Breast epithelium (tissue), 4 donors: ENCODE measurements at places on chromosomes 4 and X.

DNA sequence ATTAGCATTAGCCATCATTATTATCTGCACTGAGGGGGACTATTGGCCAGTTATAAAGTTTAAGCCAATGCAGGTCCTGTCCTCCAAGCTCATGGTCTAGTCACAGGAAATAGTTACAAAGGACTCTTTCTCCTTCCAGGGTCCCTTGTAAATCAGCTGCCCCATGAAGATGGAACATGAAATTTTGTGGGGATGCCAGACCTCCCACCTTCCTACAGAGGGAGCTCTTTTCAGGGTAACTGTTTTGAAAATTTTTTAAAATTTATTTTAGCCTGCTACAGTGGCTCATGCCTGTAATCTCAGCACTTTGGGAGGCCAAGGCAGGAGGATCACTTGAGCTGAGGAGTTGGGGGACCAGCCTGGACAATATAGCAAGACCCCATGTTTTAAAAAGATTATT, 124.4 kb upstream of the SLC34A2 start:
- no peak for DNase-seq

DNA sequence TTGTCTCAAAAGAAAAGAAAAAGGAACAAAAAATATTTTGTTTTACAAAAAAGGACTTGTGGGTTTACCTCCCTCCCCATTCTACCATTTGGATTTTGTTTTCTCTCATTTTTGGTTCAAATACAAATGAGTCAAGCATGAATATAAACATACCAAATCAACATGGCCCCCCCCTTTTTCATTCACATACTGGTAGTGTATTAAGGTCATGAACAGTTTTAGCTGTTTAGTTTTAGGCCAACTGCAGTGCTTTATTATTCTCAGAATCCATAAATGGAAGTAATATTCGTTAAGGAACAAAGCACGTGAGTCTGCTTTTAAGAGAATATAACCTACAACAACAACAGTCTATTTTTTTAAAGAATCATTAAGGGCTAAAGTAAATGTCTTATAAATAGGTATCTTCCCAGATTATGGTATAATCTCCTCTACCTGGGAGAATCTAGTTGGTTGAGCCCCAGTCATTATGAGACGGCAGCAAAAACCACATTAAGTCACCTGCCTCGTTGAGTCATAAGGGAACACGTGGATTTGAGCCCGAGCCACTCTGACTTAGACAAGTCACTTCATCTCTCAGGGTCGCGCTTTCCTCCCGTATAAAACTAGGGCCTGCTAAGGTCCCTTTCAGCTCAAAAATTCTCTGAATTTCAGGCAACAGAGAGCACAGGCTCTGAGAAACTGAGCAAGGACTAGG, 26.7 kb downstream of the BCLAF3 start:
- DNase-seq: no peak

DNA sequence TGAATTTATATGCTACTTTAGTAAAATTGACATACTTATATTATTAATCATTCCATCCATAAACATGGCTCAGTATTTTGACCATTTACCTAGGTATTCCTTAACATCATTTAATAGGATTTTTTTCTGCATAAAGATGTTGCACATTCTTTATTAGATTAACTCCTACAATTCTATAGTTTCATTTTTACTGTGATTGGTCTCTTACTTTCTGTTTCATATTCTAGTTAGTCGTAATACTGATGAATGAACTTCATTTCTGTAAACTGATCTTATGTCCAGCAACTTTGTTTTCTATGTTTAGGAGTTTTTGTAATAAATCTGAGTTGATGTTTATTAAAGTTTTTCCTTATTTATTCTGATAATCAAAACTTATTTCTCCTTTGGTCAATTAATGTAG, 278.2 kb upstream of the CXXC4 start:
- DNase-seq: no peak

DNA sequence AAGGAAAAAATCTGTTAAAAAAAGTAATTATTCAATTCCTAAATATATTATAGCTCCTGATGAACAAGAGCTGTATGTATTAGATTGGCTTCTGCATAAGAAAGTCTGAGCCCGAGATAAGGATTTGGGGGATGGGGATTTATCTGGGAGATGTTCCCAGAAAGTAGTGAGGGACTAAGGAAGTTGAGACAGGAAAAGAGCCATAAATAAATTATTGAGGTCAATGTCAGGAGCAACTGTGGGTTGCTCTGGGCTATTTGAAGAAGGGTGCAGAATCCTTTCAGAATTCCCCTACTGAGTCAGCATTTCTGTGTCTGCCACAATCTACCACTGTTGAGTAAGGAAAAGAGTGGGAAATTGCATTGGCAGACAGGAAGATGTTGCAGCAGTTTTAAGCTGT, 3.1 kb upstream of the TDO2 start:
- no peak for DNase-seq

GRCh38 chrX:10628906-10629305, 8.5 kb upstream of the MID1 start:
- DNase-seq: no peak

DNA sequence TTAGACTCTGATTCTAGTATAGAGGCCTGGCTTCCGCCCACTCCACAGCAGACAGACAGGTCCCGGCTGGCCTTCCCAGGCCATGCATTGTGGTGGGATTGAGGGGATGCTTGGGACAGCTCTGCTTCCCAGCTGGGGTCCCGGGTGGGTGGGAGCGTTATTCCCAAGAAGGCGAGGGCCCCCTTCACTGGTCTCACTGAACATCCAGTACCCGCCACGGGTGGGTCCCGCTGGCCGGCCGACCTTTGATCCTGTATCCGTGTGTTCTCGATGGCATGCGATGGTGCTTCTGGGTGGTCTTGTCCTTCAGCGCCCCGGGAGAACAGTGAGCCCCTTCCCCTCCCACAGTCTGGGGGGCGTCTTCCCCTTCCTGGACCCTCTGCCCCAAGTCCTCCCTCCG, 231.4 kb downstream of the AFAP1 start:
- DNase-seq: no peak

- DNase-seq: no peak
Observed at GRCh38 chr4:23853986-23854660, 35.7 kb downstream of the PPARGC1A start.

DNA sequence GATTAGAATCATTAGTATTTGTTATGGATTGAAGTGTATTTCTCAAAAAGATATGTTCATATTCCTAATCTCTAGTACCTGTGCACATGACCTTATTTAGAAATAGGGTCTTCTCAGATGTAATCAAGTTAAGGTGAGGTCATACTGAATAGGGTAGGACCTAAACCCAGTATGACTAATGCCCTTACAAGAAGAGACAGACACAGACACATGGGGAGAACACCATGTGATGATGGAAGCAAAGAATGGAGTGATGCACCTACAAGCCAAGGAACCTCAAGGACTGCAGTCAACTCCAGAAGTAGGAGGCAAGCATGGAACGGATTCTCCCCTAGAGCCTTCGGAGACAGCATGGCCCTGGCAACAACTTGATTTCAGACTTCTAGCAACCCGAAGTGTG, 31.4 kb downstream of the OTUD4 start:
- DNase-seq: no peak

DNA sequence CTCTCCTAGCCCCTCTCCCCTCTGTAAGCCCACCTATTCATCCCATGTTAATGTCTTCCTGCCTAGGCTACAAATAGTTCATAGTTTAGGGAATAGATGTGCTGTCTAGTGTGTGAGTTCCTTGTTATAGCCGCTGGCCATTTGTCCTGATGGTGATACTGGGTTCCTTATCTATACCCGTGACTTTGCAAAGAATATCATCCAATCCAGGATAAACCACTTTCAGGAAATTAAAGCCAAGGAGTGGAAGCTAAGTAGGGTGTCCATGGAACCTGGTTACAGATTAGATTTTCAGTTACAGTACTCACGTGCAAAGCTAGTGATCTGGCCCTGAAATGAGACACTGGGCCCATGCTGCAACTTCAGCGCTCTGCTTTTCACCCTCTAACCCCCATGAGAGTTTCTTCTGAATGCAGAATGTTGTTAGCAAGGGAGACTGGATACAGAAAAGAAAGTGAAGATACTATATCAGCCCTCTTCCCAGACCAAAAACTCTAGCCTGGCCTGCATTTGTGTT, 111.4 kb downstream of the TMEM164 start:
- no peak for DNase-seq

- DNase-seq: no peak
Observed at GRCh38 chrX:72346302-72346949, 40.7 kb upstream of the CITED1 start.

DNA sequence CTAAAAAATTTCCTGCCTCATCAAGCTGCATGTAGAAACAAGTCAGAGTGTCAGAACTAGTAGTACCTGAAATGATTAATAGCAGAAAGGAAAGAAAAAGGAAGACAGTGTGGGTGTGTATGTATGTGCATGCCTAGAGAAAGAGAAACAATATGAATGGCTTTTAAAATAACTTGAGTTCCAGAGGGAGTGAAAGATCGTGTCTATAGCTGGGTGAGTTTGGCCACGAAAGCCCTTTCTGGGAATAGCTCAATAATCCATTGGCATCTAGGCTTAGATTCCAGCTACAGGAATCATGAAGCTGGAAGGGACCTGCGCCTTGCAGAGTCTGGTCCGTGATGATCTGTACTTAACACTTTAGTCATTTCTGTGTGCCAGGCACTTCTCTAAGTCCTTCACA, 195.6 kb downstream of the RAPGEF2 start:
- no peak for DNase-seq

DNA sequence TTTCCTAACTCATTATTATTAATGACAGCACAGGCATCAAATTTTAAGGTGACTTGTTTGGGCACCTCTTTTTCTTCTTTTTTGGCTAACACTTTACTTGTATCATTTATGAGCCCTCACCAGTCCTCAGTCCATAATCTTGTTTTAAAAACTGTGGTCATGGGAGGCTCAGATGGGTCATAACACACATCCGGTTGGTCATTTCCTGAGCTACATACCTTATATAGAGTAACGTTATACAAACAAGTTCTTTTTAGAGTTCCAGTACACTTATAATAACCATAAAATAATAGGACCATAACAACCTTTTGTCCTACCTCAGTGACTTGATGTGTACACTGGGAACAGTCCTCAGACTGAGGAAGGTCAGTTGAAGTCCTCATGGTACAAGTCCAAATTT, 21.1 kb upstream of the PLS3 start:
- DNase-seq: no peak

GRCh38 chr4:125313989-125314667, 627 bp upstream of the FAT4 start:
- DNase-seq: no peak

DNA sequence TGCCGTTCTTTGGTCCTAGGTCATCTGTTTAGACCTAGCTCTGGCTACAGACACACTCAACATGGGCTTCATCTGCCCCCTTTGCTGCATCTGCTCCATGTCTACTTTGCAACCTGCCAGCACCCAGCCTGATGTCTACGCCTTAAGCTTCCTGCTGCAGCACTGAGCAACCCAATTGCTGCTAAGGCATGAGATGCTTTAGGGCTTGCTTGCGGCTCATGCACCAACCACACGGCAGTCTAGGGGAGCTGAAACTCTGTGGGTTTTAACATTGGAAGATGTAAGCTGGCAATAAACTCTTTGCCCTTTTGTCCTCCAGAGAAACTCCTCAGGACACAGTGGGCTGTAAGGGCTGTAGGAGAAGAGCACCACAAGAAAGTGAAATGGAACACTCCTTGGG, 11.7 kb upstream of the CLNK start:
- no peak for DNase-seq

DNA sequence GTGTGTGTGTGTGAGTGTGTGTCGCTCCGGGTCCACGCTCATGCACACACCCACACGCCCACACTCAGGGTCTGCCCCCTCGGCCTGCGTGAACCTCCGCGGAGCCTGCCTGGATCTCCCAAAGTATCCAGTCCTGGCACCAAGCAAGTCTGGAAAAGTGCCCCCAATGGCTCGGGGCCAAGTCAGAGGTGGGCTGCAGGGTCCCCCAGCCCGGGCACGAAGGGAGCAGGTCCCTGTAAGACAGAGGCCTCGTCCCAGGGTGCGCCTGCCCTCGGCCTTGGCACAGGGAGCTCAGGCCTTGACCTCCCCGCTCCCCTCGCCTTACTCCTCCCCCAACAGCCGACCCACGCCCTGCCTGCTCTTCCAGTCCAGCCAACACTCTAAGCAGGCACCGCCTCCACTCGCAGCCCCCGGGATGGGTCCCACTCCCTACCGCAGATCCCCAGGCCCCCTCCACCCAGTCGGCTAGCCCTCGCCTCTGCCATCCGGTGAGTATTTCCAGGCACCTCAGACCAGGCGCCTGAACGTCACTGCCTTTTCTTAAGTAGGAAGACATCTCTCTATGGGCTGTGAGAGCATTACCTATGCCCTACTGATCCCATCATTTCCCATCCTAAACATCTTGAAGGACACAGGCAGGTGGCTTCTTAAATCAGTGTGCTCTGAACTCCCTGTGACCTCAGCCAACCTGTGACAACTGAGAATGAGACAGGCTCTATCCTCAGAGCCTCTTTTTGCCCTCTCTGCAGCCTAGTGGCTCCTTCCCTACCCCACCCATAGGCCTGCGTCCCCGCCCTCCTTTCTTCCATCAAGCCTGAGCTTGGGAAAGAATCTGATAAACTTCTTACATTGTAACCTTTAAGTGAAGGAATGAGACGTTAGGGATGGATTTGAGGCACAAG, 704 bp downstream of the FAM114A1 start:
- DNase-seq: no peak

DNA sequence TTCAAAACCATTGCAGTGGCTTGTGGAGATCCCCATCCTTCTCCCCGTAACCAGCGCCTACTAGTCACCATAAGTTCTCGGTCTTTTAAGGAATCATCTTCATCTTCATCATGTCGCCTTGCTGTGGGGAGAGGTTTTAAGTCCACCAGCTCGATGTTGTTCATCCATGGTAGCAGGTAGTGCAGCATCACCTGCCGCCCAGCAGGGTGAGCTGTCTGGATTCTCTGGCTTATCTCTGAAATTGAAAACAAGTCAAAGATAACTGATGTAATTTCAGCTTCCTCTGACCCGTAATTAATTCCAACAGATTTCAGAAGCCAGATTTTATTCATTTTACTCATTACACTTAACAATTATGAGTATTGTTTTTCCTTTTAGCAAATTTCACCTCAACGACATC, 67.4 kb downstream of the ZAR1 start:
- DNase-seq: no peak

DNA sequence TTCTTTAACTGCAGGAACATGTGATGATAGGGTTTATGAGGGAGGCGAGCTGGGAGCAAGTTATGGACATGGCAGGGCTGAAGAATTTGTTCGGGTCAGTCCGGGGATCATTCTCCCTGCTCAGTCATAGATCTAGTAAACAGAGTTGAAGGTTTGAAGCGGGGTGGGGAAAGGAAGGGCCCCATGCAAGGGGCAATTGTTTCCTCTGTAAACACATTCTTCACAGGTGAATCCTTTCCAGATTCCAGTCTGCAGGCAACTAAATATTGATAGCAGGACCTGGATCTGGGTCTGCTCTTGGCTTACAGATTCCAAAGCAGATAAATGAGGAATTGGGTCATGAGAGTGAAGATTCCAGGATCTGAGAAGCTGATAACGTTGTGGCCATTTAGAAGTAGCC, 44.3 kb upstream of the ARHGAP24 start:
- no peak for DNase-seq

DNA sequence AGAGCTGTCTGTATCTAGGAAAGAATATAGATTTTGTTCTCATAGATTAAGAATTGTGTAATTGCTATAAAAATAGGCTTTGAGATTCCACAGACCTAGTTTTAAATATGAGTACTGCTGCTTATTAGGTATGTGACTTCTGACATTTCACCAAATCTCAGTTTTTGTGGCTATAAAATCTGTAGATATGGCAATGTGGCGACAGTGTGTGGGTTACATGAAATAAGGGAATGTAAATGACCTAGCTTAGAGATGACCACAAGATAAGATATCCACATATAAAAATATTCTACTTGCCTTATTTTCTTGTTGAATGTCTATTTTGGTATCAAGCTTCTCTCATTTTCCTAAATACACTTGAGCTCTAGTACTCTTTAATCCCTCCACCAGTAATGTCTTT, 193.8 kb downstream of the UNC5C start:
- DNase-seq: no peak

- DNase-seq: no peak
Observed at GRCh38 chrX:151488677-151489076, 74.8 kb upstream of the PASD1 start.
